ENCODE measurements at places on chromosomes 2 and 18.

DNA sequence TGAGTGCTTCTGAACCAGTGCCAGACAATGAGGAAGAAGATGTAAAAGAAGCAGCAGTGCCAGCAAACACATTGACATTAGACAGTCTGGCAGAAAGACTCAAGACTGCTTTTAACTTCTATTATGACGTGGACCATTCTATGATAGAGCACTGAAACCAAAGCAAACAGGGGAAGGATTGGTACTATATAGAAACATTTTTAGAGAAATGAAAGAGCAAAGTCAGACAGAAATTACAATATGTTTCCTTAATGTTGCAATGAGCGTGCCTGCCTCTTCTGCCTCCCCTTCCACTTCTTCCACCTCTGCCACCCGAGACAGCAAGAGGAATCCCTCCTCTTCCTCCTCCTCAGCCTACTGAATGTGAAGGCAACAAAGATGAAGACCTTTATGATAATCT lies 39.7 kb downstream of the DHX57 start:
- no peak for DNase-seq

GRCh38 chr2:204827701-204828590 lies 282.7 kb downstream of the PARD3B start:
- no peak for DNase-seq

DNA sequence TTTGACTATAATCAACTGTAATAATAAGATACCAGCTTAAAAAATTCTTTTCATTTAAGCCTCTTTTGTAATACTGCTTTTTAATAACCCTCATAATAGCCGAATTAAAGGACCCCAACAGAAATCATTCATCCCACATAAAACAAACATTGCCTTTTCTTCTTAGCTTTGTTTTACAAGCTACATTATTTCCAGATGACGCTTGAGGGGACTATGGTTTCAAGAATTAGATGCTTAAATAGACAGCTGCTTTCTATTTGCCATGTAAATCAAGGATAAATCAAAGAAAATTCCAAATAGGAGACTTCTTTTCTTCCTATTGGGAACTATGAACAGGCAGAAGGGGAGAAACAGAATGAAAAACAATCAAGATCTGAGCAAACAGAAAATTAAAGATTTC lies 200.7 kb upstream of the SMAD7 start:
- DNase-seq: no peak

GRCh38 chr18:79278896-79279295 lies 116.8 kb upstream of the NFATC1 start:
- no peak for DNase-seq

- no peak for DNase-seq
Measured at GRCh38 chr18:13386891-13387801, 168.6 kb downstream of the LDLRAD4 start.

DNA sequence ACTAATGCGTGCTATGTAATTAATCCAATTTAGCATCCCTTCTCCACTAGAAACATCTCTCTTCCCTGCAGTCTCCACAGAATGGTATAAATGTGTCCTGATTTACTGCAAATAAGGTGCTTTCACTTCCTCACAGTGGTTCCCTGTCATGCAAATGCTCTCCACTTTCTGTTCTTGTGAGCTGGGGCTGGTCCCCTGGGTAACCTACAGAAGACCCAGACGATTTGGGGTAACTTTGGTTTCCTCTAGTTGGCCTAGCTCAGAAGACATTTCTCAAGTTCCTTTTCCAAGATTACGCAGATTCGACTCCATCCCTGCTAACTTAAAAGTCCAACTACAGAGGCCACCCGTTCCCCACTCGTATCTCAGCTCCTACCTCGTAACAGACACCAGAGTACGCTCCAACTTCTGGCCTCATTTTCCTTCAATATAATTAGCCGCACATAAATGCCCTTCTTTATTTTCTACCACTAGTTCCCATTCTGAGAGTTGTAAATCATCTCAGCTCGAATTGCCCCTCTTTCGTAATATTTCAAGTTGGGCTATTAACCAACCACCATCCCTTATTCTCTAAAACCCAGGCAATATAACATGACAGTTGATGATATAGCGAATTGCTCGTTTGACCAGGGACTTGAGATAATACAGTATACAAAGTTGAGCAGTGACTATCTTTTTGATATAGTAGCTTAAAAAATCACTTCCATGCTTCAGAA lies 28.8 kb upstream of the NEDD4L start:
- DNase-seq: no peak

DNA sequence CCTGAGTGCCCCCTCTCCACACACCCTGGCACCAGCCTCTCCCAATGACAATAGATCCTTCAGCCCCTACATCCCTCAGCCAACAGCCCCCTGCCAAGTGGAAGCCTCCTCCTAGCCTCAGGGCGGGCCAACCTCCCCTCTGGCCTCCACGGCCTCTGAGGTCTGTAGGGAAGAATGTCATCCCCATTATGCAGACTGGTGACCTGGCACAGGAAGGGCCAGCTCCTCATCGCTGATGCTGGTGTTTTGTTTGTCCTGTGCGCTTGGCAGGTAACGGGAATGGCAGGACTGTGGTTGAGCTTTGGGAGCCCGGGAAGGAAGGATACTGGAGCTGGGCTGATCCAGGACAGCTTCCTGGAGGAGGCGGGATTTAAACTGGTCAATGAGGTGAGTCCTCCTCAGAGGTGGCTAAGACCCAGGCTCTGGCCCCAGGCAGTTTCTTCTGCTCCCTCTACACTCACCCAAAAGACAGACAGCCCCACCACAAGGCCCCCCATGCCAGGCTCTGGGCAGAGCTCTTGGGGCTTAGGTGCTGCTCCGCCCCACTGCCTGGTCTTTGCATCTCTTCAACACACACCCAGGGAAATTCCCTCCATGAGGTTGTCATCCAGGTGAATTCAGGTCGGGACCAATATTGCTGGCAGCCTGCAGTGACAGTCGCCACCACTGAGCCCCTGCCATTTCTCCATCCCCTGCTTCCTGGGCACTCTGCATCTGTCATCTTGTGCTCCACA lies 75.2 kb upstream of the SMAD7 start:
- DNase-seq: no peak

GRCh38 chr2:13676269-13676668 lies 956.2 kb upstream of the LRATD1 start:
- no peak for DNase-seq

DNA sequence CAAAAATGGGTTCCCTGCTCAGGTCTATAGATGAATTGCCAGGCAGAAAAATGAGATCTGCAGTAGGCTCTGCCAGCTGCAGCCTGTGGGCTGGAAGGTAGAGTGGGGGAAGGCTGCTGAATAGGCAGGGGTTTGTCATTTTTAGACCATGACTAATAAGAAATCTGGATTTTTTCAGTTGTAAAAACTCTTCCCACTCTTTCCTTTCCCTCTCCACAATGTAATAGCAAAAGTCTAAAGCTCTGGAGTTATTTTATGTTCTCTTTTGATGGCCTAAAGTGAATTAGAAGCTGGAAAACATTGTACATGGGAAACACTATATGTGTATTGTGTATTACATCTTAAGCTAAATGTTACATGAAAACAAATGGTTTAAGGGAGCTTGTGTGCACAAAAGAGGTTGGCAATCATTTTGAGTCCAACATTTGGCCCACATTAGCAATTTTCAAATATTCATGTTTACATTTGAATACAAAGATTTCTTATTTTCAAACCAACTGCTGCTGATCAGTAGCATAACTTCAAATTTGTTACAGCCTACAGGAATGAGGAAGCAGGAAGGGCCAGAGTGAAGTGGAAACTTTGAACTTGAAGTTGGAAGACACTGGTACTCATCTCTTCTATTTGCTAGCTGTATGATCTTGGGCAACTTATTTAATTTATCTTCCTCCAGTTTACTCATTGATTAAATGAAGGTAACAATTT lies 407.1 kb downstream of the SLC4A3 start:
- DNase-seq: no peak

- no peak for DNase-seq
Measured at GRCh38 chr2:122739732-122740593, 984.5 kb downstream of the TSN start.

GRCh38 chr18:24875777-24876176 lies 415.3 kb downstream of the HRH4 start:
- DNase-seq: no peak

- DNase-seq: no peak
Measured at GRCh38 chr18:79371561-79372121, 24.1 kb upstream of the NFATC1 start.

DNA sequence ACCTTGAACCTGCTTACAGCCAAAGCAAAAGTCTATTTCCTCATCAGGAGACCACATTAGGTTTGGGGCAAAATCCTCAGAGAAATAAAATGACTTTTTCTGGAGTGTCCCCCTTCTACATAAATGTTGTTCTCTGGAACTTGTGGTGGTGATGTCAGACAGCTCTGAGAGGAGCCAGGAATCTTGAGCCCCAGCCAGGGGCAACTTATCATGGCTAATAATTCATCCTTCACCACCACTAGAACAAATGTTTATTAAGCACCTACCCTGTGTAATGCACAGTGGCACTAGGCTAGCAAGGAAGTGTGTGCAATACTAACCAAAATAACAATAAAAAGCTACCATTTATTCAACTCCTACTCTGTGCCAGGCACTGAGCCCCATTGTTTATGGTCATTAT lies 9.0 kb upstream of the BMP10 start:
- DNase-seq: no peak

DNA sequence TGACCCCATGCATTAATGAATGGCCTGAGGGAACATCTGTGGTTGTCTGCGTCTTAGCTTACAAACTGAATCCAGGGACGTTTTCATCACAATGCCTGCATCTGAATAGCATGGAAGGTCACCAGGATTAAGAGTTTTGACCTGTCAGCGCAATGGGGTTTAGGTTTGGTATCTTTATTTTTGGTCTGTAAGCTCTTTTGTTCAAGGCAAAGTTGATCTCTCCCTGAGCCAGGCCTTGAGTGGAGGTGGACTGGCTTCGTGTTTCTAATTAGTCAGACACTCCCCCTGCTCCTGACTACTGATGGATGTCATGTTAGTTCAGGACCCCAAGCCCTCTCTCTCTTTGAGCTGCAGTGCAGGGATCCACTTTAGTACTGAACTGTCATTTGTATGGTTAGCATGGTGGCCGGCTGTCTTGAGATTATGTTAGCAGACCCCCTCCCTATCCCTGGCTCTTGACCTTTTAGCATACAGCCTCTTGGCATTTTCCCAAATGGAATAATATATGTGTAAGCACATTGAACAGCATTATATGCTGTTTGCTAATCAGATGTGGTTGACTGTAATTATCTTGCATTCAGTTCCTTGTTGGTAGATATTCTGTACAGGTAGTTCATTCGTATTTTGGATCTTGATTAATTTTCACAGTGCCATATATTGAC lies 59.2 kb downstream of the LYPD6 start:
- no peak for DNase-seq

DNA sequence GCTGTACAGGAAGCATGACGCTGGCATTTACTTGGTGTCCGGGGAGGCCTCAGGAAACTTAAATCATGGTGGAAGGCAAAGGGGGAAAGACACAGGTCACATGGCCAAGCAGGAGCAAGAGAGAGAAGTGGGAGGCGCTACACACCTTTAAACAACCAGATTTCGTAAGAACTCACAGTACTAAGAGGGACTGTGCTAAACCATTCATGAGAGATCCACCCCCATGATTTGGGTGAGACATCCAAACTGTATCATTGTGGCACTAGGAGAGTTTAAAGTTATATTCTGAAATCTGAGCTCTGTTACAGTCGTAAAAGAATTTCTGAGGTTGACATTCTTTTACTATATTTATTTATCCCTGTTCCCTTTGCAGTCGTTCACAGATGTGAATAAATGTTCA lies 116.6 kb downstream of the ICA1L start:
- no peak for DNase-seq

DNA sequence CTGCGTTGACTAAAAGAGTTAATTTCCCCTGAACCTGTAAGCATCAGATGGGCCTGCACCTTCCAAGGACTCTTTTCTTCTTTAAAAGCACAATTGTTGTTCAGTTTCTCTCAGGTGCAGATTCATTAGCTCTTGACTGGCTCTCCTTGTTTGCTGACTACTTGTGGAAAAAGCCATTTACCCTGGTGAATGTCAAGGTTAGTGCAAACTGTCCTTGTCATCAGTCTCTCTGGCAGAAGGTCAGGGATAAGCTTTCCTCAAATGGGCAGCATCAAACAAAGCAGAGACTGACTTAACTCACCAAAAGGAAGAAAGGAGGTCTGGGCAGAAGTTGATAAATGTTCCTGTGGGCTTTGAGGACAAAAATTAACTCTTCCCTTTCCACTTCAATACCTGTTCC lies 922.7 kb downstream of the BCL11A start:
- DNase-seq: no peak

- DNase-seq: no peak
Measured at GRCh38 chr2:205001300-205001966, 456.2 kb downstream of the PARD3B start.

DNA sequence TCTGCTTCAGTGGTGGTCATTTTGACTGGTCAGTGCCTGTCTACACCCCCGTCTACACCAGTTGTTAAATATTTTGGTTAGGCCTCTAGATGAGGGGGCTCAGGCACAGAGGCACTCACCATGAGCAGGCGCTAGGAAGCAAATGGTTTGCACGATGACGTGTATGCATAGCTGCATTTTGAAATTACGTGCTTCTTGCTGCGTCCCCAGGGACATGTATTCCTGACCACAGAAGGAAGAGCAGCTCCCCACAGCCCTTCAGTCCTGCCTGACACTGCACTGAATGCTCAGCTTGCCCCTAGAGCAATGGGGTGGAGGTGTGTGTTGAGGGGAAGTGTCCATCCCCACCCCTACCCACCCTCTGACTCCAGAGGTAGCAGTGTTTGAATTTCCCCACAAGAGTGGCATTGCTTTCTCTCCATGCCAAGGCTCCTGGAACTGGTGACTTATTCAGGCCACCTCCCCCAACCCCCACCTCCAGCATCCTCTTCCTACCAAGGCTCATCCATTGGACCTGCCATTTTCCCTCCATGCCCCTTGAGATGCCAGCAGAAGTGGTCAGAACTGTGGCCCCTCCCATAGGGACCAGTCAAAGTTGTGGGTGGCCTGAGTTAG lies 11.4 kb upstream of the ZAP70 start:
- DNase-seq: no peak

DNA sequence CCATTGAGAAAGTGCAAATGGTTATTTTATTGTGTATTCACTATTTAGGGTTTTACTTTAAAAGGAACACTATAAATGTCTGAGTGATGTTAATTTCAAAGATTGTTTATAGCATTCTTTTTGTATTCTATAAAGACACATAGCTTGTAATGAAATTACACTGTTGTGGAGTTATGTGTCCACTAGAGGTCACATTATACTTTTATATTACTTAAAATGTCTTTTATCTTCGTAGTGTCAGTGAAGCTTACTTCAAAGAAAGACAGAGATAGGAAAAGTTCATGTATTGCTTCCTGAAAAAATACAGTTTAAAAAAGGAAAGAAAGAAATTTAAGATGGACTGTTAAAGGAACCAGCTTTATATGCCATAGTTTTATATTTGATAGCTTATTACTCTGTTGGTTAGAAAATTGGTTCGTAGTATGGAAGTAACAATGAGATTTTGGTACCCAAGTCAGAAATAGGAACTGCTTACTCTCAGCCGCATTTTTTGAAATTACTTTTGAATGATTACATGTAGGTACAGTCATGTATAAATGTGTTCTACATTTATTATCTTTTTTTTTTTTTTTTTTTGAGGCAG lies 20.5 kb downstream of the APLF start:
- DNase-seq: no peak

Measured in stimulated activated CD4-positive, alpha-beta T cell treated with anti-CD3 and anti-CD28 coated beads, Interleukin-4, amount 100 ng/mL, for 24 hours (primary cell).